NCI-H1930 (cell line): ENCODE measurements at places on chromosomes 2 and 18.

GRCh38 chr2:49933711-49934110 is 779.4 kb upstream of the FSHR start:
- peak; percentile 55 for DNase-seq

DNA sequence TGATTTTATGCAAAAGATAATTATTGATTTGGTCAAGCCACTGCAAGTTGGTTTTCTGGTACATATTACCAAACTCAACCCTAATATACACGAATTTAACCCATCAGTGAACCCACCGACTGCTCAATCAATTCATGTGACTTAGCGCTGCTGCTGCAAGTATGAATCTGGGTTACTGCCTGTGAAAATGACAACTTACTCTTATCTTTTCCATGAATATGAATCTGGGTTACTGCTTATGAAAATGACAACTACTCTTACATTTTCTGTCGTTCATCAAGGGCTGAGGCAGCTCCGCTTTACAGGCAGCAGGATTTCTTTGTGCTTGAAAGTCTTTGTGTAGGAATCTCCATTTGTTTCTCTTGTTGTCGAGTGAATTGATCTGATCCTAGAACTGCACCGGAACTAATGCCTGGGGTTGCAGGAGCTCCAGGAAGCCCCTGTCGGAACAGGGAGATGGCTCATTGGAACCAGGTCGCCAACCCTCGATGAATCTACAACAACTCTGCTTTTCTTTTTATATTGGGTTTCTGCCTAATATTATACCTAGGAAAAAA is 22.1 kb upstream of the ALKAL2 start:
- no peak for DNase-seq

- DNase-seq: no peak
These were observed 182.3 kb upstream of the PGAP1 start for GRCh38 chr2:197108758-197109157.

GRCh38 chr2:172107690-172108586 is 5.2 kb upstream of the DLX2 start:
- DNase-seq: no peak

DNA sequence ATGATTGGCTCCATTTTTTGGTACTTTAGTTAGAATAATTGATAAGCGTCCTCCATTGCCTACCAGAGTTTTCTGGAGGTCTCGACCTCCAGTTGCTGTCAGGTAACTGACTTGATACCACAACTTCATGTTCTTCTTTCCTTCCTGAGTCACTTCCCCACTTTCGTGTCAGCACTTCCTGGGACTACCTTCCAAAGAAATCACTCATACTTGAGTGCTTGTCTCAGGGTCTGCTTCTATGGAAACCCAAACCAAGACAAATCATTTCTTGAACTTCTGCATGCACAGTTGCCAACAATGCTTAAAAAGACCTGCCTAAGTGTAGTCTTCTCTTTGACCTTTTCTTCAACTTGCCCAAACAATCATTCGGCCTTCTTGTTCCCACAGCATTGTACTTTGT is 210.3 kb upstream of the ETAA1 start:
- DNase-seq: no peak

DNA sequence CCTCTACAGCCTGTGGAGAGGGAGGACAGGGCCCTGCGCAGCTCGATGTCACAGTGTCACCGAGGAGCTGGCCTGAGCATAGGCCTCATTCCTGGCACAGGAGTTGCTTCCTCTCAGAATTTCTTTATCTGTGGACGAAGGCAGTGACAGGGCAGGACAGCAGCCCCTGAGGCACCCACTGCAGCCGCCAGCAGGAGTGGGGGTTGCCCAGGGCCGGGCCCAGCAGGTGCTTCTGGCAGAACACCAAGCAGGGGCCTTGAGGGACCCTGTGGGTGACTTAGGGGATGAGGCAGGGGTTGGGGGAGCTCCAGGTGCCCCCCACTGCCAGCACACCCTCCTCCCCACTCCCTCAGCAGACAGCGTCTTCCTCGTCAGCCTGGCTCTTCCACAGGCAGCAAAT is 290.0 kb downstream of the PHLPP1 start:
- DNase-seq: no peak

- no peak for DNase-seq
These were observed 535 bp downstream of the ATG4B start for GRCh38 chr2:241637795-241638660.

DNA sequence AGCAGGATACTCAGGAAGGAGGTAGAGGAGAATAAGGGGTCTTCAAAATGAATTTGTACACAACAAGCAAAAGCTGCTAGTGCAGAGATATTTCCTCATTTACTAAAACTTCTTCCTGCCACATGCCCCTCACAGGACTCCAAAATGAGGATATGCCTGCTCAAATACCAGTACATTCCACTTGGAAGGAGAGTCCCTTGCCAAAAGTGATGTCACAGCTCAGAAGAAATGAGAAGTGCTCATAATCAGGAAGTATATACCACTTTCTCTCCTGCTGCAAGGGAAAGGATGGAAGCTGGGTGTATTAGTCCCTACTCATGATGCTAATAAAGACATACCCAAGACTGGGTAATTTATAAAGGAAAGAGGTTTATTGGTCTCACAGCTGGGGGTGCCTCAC is 87.7 kb upstream of the FSHR start:
- no peak for DNase-seq

GRCh38 chr18:67292814-67293213 is 223.7 kb downstream of the DSEL start:
- no peak for DNase-seq
